ENCODE measurements at places on chromosomes 12 and 14.
A peak's percentile ranks its signal among the peaks of the same experiment; 100 is the strongest.

GRCh38 chr12:120159509-120160237 lies 34.8 kb downstream of the GCN1 start:
- DNase-seq, result no peak

DNA sequence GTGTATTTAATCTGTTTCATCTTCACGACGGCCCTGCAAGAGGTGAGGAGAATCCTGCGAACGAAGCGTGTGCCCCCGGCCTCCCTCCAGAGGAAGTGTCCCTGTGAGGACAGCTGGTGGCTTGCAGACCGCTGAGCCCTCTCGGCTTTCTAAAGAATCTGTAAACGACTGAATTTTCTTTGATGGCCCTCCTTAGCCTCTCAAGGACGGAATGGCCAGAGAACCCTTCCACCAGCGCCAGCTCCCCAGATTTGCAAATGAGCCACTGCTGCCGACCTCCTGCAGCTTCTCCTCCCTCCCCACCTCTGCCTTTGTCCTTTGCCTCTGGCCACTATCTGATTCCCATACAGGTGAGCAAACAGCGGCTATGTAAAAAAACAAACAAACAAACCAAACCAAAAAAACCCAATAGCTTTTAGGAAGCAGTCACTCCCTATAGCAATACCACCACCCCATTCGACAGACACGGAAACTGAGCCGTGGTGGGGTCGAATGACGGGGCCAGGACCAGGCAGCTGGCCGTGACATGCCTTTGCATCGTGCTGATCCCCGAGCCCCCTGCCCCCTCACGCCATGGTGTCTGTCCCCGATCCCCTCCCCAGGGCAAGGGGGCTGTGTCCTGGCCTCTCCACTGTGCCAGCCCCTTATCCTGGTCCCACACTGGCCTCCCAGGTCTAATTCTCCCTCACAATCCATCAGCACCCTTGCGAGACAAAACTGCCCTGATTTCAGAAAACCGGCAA lies 23.6 kb downstream of the RFLNA start:
- DNase-seq, result no peak

GRCh38 chr12:103050273-103050672 lies 92.8 kb downstream of the ASCL1 start:
- DNase-seq, result no peak

DNA sequence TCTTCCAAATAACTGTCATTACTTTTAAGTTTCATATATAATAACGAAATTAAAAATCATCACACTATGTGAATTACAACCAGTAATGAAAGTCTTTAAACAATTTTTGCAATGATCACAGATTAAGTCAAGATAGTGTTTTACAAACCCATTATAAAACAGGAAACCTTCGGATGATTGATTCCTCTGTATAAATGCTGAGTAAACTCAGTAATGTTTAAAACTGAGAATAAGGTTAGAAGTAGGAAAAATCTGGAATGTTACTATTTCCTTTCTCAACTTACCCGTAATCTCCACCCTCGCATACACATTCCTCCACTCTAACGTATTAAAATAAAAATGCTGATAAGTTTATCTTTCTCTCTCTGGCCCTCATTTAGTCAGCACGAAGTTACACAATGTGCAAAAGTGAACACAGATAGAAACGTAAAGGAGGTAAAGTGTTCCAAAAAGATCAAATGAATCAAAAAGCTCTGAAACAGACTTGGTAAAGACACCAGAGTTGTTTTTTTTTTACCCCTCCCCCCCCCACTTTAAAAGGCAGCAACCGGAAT lies 1.6 kb downstream of the ZFC3H1 start:
- no peak for DNase-seq

DNA sequence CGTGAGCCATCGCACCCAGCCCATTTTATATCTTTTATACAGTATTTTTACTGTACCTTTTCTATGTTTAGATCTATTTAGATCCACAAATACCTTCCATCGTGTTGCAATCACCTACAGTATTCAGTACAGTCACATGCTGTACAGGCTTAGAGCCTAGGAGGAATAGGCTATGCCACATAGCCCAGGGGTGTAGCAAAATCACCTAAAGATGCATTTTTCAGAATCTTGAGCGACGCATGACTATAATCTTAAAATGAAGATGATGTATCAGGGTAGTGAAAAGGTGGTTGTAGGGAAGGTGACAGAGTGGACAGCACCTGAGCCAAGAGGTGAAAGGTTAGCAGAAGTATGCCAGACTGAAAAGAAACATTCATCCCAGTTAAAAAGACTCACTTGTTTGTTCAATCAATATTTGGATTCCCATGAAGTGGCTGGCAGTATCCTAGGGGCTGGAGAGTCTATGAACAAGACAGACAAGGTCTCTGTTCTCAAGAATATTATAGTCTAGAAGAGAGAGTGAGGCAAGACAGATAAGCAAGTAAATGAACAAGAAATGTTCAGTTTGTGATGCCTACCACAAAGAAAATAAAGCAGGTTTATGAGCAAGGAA lies 3.6 kb downstream of the SPRING1 start:
- no peak for DNase-seq

DNA sequence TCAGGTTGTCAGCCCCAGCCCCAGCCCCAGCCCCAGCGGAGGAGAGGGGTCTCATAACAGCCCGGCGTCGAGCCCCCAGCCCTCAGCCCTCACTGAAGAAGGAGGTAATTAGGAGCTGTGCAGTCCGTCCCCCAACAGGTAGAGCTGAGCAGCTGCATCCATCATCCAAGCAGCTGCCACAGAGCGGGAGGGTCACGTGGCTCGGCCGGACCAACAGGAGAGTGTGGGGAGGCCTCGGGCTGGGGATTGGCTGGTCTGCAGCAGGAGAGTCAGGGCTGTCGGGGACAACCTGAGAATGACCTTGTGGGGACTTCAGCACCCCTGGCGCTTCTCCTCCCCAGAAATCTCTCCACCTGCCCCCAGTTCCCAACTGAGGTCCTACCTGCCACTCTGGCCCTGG lies 29.6 kb downstream of the SMUG1 start:
- no peak for DNase-seq

DNA sequence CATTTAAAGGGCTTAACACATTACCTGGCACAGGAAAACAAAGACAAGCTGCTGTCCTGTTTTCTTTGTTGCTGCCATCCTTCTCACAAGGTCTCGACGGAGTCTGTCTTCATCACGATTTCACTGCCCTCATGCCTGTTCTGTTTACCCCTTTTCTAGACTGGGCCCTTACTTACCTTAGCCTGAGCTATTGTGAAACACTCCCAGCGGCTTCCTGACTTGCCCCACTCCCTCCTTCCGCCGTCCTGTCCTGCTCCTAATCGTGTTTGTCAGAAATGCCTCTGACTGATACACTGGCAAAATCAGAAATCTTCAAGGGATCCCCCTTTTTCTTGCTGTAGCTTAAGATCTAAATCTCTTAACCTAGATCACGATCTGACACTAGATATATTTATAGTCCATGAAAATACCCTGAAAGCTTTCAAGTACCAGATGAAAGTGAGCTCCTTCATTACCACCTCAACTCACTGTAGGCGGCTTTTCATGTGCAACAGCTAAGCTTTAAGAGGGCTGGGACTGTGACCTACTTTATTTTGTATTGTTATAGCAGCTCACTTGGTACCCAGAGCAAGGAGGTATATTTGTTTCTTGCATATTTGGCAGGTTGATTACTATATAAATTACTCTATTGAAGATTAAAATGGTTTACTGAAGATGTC lies 32.1 kb downstream of the TECPR2 start:
- DNase-seq, result no peak

DNA sequence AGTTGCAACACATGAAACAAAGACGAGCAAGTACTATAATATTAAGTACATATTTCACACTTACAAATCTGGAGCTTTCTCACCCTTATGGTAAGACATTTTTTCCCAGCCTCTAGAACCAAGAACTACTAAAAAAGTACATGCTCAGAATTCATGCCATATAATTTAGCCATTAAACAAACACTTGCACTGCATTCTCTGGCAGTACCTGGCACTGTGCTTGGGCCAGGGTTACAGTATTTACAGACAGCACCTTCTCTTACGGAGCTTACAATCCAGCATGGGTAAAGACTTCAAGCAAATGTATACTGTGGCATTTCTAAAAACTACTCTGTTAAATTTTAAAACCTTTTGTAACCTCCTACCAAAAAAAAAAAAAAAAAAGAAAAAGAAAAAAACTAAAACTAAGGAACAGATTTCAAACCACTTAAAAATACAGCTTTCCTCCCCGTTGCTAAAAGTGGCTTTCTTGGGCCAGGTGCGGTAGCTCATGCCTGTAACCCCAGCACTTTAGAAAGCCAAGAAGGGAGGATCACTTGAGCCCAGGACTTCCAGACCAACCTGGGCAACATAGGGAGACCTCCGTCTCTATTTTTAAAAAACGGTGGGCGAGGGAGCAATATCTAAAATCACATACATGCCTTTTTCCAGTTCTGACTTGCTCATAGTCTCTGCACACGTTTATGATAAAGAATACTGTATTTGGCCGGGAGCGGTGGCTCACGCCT lies 956 bp downstream of the GNPTAB start:
- no peak for DNase-seq

GRCh38 chr12:116880817-116881324 lies 370 bp downstream of the HRK start:
- DNase-seq, result peak; percentile 35

DNA sequence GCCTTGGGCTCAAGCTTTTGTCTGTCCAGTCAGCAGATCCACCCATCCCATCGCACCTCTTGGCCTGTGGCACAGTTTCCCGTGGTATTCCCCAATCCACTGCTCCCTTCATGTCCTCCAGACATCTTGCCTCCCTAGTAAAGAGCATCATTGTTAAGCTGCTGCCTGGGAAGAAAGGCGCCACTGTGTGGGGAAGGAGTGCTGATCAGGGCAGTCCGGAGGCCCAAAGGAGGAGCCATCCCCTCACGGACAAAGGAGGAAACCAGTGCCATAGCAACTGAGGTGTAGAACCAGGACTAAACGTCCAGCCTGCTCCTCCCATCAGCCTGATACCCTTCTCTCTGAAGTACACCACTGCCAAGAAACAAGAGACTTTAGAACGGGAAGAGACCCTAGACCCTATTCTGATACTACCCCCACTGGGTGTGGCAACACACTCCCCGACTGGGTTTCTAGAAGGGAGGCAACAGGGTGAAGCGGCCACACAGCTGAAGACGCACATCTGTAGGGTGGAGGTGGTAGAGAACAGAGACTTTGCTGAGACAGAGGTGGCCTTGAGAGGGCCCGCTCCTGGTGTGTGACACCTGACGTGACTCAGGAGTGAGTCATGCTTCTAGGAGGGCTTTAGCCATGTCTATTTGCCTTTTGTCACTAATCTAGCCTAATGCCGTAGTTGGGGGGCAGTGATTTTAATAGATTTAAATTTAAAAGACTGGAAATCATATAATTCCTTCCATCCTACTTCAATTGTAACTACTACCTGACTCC lies 185.0 kb downstream of the DPF3 start:
- DNase-seq, result no peak

GRCh38 chr14:91237219-91237618 lies 7.3 kb downstream of the GPR68 start:
- DNase-seq, result no peak
